ENCODE measurements at places on chromosomes 12 and 14. TPM values are rescaled to one million over a fixed set of nuclear protein-coding genes. Genes with fewer than 3 reads are reported as not detected.

The TMEM253 gene
- 2.2 TPM for total RNA-seq

The LIN7A gene
- total RNA-seq: 5.8 TPM

The BMAL2 gene
- total RNA-seq: 3.2 TPM

- DNase-seq: no peak
Observed at GRCh38 chr14:53461858-53462257, 308.7 kb upstream of the DDHD1 start.

DNA sequence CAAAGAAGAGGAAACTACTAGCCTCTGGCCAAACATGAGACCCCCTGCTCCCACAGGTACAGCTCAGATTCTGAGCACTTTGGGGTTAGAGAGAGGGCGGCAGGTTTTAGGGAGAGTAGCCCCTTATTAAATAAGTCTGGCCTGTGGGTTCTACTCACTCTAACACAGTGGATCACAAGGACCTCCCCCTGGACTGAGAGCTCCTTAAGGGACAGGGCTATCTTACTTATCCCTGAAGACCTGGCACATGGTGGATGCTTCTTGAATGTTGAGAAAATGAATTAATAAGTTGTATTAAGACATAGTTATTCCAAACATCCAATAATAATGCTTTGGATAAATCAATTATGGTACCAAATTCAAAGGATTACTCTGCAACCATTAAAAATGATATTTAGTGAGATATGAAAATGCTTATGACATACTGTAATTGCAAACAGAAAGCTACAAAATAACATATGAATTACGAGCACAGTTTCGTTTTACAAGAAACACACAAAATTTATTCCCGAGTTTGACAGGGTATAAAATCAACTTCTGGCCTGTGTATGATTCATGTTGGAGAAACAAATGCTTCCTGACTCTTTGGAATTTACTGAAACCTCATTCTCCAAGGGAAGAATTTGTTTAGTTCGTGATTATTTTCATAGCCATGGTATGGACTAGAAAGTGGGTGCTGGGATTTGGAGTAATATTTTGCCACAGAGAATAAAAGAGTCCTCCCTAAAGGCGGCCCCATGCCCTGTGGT, 59.3 kb upstream of the BDKRB2 start:
- DNase-seq: no peak

- no peak for DNase-seq
Observed at GRCh38 chr12:128091951-128092382, 175.0 kb upstream of the TMEM132C start.

Data from mesenteric fat pad (tissue), 1 donor.